Renal cortex interstitium (tissue), 15 donors: ENCODE measurements at places on chromosomes 1 and 21. TPM values are rescaled to one million over a fixed set of nuclear protein-coding genes. Genes with fewer than 3 reads are reported as not detected.

ARHGAP29 gene
- 90.5 TPM for polyA plus RNA-seq

GJB5 gene
- polyA plus RNA-seq, result 0.18 TPM

PPIH gene
- 50.1 TPM for polyA plus RNA-seq

DDI2 gene
- 22.1 TPM for polyA plus RNA-seq

RGS13 gene
- not detected for polyA plus RNA-seq

C4BPB gene
- polyA plus RNA-seq, result 0.67 TPM

WNT4 gene
- polyA plus RNA-seq, result 4.0 TPM

AHCTF1 gene
- 52.4 TPM for polyA plus RNA-seq

TRPM2 gene
- polyA plus RNA-seq, result 0.81 TPM

AMY2A gene
- polyA plus RNA-seq, result 0.21 TPM

TRMT13 gene
- 42.3 TPM for polyA plus RNA-seq

LCA5L gene
- 3.9 TPM for polyA plus RNA-seq

PGLYRP3 gene
- not detected for polyA plus RNA-seq

- no peak for DNase-seq
Observed at GRCh38 chr21:16794950-16795349, 717.9 kb upstream of the CXADR start.

DNA sequence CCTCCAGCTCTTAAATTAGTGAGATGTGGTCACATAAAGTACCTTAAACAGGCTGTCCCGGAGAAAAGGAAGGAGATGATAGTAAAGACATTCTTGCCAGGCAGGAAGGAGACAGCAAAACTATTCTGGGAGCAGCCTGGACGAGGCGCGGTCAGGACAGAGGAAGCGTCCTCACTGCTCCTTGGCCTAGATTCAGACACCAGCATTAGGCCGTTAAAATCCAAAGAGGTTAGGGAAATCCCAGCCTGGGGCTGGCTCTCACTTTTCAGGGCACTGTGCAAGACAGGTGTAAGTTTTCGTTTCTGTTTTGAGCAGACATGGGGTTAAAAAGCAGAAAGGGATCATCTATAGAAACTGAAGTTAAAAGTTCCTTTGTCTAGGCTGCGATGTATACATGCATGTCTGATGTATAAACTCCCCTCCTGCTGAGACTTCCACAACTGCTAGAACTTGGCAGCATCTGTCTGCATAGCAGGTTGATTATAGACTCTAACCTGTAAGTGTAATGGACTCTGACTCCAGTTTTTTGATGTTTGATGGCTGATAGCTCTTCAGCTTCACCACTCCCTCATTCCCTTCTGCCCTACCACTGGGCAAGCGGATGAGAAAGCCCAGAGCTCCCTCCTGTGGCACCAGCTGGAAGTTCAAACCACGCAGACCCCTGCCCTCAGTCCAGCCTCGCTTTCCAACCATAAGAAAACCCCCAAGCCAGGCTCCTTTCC, 21.5 kb downstream of the STPG1 start:
- no peak for DNase-seq

GRCh38 chr1:77424236-77424635, 142.4 kb downstream of the AK5 start:
- DNase-seq, result no peak

DNA sequence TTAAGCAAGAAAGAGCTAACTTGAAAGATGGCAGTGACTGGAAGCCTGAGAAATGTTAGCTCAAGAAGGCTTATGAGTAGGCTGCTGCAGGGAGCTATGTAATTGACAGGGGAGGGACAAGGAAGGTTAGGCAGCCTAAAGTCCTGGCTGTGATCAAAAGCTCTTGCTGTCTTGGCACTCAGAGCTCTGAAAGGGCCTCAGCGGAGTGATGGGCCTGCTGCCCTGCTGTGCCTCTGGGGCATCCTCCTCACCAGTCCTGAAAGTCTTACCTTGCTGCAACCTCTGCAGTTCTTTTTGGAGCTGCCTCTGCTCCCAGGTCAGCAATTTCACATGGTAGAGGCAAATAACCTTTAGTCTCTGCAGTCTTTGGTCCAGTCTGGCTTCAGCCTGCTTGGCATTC, 1.8 kb downstream of the CCDC190 start:
- DNase-seq, result no peak

GRCh38 chr1:59697150-59697800, 117.5 kb upstream of the HOOK1 start:
- DNase-seq, result no peak

- no peak for DNase-seq
Observed at GRCh38 chr1:42040159-42040558, 113.1 kb upstream of the GUCA2B start.

DNA sequence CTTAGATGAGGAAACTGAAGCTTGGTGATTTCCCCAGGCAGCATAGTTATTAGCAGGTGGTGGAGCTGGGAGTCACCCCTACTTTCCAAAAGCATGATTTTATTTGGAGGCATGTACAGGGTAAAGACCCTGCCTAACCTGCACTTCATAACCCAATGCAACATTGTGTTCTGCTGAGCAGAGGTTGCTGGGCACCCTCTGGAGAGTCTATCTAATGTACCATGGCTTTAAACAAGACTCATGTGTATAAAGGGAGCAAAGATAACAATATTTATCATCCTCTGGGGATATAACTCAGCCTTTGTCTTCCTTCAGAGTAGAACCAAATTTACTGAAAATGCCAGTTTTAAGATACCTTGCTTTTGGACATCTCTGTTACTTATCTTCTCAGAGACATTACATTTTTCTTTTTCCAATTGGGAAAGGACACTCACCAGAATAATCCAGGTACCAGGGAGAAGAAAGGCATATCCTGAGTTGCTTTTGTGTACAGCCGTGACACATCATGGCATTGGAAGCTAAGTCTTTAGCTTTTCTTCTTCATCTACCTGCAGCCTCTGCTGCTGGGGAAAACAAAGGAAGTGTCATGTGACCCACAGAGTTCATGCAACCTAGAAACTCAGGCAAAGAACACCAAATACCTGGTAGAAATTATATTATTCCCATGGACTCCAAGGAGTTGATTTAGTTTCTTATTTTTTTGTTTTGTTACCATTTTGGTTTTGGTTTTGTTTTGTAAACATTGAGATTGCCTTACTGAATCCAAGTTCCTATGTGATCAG, 39.6 kb downstream of the ELAVL4 start:
- no peak for DNase-seq

DNA sequence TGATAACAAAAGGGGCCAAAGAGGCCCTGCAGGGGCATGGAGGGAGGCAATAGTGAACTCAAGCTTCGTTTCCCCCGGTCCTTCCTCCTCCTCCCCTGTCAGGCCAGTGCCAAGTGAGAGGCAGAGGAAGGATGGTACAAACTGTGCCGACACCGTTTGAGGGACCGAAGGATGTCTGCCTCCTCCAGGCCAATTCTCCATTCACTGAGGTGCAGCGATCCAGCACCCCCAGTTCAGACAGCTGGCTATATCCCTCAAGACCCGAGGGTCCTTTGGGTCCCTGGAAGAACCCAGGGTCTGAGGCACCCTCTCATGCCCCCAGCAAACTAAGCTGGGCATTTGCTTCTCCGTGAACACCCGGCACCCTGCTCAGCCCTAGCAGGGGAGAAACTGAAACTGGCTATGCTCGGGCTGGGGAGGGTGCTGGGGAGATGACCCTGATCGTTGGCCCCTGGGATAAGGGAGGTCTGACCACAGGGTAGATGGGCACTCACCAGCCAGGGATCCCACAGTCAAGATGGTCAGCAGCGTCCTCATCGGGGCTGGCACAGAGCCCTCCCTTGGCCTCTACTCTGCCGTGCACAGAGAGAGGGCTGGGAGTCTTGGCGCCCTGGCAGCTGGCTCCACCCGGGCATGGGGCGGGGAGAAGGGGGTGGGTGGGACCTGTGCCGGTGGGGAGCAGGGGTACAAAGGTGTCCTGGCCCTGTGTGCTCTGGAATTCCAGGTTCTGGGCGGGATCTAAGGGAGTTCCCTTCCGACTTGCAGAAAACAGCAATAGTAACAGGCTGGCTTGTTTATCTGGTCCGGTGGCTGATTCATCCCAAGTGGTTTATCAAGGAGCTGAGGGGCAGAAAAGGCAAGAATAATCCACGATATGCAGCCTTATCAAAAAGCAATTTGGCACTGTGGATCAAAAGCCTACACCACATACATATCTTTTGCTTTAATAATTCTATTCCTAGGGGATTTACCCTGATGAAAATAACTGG, at the start of gene IL22RA1:
IL22RA1 (minus strand) TSS at position 595 of the 989 bp plus-strand sequence; CDS start at position 537, 58 bp downstream.
- no peak for DNase-seq

DNA sequence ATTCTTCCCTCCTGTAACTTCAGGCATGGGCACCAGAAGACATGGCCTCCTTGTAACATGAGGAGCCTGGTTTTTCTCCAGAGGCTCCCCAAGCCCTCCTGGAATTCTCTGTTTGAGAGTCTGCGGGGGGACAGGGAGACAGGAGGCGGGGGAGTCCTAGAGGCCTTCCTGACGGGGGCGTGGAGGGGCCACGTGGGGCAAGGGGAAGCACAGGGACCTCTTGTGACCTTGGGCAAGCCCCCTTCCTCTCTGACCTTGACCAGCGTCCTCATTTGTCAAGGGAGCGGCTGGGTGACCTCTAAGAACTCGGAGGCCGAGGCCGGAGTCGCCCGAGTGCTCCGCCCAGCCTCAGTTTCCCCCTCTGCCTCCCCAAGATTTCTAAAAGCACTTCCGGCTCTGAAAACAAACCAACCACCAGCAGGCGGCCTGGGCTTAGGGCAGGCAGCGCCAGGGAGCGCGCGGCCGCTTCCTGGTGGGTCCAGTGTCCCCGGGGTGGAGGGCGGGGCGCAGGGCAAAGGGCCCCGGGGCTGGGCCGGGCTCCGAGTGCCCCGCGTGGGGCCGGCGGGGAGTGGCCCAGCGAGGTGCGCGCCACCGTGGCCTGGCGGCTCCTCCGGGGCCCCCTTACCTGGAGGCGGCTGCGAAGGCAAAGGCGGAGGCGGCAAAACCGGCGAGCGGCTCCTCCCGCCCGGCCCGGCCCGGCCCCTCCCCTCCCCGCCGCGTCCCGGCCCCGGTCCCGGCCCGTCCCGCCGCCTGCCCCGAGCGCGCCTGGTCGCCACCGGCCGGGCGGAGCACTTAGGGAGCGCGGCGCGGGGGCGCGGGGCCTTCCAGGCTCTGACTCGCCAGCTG, at the start of gene TMCO4:
TMCO4 (minus strand) TSS at position 687 of the 846 bp plus-strand sequence. CDS start 19,158 bp downstream, outside the sequence.
- DNase-seq, result no peak

DNA sequence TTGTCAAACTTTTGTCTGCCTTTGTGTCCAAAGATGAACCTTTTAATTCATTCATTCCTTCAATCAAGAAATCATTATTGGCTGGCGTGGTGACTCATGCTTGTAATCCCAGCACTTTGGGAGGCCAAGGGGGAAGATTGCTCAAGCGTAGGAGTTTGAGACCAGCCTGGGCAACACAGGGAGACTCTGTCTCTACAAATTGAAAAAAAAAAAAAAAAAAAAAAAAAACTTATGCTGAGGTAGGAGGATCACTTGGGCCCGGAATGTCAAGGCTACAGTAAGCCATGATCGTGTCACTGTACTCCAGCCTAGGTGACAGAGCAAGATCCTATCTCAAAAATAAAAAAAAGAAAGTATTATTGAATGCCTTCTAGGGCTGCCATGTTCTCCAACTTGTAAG, 51.3 kb upstream of the CXADR start:
- DNase-seq, result no peak

DNA sequence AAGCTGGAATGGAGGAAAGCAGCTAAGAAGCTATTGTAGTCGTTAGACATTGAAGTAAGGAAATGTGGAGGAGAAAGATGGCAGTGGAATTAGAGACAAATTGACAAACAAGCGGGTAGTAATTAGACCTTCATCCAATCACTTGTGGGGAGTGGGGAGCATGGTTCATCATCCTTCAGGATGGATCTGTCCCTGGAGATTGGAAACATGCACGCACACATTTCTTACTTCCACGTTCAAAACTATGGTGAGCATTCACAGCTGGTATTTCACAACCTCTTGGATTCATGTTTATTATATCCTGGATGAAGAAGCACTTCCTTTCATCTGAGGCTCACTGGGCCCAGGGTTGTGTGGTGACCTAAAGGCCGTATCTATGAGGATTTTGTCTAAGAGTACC, 188.1 kb downstream of the ST6GALNAC3 start:
- DNase-seq, result no peak

DNA sequence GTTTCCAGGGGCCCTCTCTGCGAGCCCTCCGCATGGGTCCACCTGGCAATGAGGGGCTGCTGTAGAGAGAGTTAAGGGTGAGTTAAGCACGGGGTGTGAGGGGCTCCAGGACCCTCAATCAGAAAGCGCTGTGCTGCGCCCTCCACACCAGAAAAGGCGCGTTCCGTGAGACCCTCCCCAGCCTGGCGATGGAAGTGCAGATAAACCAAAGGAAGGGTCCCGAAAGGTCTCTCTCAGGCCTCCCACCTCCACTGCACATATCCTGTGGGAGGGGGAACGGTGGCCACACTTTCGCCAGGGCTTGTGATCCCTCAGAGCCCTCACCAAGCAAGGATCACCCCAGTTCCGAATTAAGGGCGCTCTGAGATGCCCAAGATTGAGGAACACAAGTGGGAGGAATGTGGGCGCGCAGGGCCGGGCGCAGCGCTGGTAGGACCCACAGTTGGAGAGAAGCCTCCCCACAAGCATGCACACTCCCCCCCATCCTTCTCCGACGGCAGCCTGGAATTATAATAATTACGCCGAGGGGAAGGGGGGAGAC, 1.1 kb downstream of the WNT3A start:
- DNase-seq, result no peak

GRCh38 chr1:117710710-117711109, 104.9 kb downstream of the TENT5C start:
- no peak for DNase-seq

GRCh38 chr1:154751690-154752089, 118.4 kb downstream of the KCNN3 start:
- DNase-seq, result no peak

DNA sequence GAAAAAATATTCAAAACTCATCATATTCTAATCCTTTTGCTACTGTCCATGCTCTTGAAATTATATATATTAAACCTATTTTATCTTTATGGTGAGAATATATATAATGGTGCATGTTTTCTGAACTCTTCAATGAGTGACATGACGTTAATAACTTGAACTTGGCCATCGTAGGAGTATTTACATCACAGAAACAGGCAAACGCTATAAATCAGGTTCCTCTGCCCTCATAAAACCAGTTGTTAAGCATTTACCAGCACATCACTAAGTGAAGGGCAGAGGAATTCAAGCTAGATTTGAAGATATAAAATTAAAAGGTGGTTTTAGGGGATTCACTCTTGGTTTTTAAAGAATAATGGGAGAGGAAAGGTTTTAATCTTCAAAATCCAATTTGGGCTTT, 20.5 kb downstream of the NID1 start:
- DNase-seq, result no peak
